ENCODE measurements at places on chromosomes 2 and 18. TPM values are rescaled to one million over a fixed set of nuclear protein-coding genes. Genes with fewer than 3 reads are reported as not detected.

DNA sequence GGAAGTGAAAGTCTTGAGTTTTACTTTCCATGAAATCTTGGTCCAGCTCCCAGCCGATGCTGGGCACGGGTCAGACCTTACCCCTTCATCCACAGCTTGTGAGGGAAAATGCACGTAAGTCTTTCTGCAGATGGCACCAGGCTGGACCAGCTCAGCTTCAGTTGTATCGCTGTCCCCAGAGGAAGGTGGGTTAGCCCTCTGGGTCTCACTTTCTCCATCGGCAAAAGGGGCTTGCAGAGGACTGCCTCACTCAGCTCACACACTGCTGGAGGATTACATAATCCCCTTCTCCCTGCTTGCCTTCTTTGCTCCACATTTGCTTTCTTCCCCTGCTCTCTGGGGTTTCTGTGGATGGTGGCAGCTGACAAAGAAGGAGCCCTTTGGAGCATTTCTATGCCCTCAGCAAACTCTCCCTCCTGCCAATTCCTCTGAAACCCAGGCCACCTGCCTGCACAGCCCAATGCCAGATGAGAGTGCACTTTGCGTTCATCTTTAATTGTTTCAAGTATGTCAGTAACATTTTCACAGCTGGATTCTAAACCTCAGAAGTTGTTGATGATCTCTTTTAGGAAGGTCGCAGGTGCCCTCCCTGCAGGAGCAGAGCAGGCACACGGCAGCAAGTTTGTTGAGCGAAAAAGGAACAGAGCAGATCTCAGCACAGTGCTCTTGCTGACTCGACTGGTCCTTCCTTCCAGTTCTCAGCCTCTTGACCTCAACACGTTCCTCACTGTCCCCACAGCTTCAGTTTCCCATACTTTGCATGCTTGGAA lies 155.6 kb upstream of the GLI2 start:
- no peak for DNase-seq

DNA sequence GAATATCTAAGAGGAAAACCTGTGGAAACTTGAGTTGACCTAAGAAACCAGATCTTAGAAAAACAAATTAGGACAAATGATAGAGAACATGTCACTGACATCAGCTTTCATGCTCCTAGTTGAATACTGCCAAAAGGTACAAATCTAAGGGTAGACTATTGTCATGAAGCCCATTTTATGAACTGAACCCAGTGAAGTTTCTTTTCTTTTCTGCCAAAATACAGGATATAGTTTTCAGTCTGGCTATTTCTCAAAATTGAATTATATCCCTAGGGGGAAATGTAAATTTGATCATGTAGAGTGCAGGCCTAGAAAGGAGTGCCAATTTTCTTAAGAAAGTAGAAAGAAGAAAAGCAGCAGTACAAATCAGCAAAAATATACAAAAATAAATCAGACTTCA lies 46.6 kb downstream of the FSIP2 start:
- no peak for DNase-seq

GRCh38 chr2:124145982-124146381 lies 120.9 kb downstream of the CNTNAP5 start:
- DNase-seq: no peak

GRCh38 chr2:240292619-240293525 lies 142.6 kb upstream of the GPC1 start:
- no peak for DNase-seq

GRCh38 chr18:35192415-35192814 lies 48.4 kb upstream of the ZNF397 start:
- DNase-seq: no peak

- DNase-seq: no peak
Observed at GRCh38 chr2:235267251-235267650, 226.6 kb upstream of the AGAP1 start.

DNA sequence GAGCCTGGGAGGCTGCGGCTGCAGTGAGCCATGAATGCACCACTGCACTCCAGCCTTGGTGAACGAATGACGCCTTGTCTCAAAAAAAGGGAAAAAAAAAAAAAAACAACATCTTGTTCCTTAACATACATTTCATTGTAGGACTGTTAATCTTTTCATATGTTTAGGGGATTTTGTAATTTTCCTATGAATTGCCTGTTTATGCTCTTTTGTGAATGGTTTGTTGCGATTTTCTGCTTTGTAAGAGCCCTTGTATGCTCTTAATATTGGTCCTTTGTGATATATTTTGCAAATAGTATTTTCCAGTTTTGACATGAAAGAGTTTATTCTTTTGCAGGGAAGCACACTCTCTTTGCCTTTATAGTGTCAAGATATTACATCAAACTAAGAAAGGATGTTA lies 50.0 kb downstream of the TRAPPC8 start:
- DNase-seq: no peak

DNA sequence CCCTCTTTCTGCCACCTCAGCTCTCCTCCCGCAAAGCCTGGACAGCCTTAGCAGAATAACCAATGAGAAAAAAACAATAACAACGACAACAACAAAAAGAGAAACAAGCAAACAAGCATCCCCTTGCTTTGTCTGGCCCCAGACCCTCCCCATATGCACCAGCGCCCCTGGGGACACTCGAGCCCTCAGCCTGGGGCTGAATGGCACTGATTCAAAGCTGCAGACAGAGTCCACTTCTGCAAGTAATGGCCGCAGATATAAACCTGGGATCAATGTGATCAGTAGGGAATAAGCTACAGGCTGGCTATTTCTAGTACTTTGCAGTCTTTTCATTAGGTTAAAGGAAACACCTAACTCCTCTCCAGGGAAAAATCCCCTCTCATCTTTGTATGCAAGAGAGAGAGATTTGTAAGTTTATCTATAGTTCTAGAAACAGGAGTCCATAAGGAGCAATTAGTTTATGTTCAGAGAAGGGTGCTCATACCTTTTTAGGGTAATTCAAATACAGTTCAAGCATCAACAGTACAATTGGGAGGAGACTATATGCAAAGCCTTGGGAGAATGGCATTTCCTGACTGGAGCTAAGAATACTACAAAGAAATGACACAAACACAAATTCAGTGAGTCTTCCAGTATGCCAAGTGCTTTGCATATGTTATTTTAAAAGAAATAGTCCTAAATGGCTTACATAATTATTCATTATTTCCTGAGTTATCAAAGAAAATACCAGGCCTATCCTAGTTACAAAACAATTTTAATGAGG lies 122.3 kb upstream of the DDX18 start:
- no peak for DNase-seq

GRCh38 chr2:3204031-3204821 lies 173.4 kb downstream of the EIPR1 start:
- DNase-seq: no peak

- DNase-seq: peak; percentile 83
Observed at GRCh38 chr2:28390241-28390745, 2.4 kb upstream of the FOSL2 start.

GRCh38 chr2:202871300-202872141 lies at the start of gene ICA1L:
Gene ICA1L (minus strand): TSS chr2:202871766. CDS start chr2:202829009, 42,757 bp downstream.
- peak; percentile 76 for DNase-seq

OSR1 gene
- total RNA-seq: 2.1 TPM

DNA sequence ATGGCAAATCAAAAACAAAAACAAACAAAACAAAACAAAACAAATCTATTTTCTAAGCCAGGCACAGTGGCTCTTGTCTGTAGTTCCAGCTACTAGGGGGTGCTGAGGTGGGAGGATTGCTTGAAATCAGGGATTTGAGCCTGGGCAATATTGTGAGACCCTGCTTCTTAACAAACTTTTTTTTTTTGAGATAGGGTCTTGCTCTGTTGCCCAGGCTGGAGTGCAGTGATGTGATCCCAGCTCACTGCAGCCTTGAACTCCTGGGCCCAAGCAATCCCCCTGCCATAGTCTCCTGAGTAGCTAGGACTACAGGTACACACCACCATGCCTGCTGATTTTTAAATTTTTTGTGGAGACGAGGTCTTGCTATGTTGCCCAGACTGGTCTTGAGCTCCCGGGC lies 6.2 kb downstream of the HPCAL1 start:
- no peak for DNase-seq
